ENCODE measurements at places on chromosomes 1 and 21.

DNA sequence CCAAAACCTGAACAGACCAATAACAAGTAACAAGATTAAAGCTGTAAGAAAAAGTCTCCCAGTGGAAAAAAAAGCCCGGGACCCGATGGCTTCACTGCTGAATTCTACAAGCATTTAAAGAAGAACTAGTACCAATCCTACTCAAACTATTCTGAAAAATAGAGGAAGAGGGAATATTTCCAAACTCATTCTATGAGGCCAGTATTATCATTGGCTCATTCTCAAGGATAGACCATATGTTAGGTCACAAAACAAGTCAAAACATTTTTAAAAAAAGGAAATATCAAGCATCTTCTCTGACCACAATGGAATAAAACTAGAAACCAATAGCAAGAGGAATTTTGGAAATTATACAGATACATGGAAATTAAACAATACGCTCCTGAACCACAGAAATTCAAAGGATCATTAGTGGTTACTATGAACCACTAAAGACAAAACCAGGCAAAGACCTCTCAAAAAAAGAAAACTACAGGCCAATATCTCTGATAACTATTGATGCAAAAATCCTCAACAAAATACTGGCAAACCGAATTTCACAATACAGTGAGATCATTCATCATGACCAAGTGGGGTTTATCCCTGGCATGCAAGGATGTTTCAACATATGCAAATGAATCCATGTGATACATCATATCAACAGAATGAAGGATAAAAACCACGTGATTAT is 13.9 kb upstream of the IL20 start:
- DNase-seq, result no peak

DNA sequence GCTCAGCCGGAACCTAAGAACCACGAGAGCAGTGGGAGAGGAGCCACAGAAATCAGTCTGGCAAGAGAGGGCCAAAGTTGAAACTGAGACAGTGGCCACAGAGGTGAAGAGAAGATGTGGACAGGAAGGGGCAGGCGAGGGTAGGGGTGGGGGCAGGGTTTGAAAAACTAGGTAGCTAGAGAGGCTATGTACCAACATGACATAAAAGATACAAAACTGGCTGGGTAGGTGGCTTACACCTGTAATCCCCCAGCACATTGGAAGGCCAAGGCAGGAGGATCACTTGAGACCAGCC is 28.4 kb upstream of the TIAM1 start:
- DNase-seq, result no peak

GRCh38 chr1:86460998-86461397 is 7.7 kb upstream of the CLCA1 start:
- DNase-seq, result no peak

DNA sequence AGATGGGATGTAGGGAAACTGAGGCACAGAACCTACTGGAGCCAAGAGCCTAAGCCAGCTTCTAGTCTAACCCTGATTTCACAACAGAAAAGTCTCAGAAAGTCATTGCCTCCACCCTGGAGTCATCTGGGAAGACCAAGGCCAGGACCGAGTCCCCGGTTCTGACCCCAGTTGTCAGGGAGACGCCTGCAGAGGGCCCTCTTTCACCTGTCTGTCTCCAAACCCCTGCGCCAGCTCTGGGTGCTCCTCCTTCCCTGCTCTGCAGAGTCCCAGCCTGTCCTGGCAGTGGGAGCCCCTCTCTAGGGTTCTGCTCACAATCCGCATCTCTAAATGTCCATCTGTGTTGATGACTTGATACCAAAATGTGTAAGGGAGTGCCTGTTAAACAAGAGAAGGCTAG is 149.7 kb downstream of the PGBD5 start:
- DNase-seq, result no peak

DNA sequence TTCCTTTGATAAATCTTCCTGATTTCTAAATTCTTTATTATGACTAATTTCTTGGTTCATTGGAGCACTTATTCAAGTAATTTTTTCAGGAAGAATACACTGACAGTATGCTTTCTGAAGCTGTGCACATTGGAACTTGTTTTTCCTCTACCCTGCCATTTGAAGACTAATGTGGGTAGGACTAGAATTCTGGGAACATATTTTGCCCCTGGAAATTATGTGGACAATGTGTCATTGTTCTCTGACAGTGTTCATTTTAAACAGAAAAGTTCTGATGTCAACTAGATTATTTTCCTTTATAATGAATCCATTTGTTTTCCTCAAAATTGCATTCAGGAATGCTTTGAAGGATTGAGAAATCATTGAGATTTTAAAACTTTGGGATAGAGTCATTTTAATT is 34.8 kb upstream of the ST6GALNAC5 start:
- no peak for DNase-seq

All from NCI-H1105 treated with DMSO at 0.1 percent for 48 hours (cell line).